NCI-H1694 (cell line): ENCODE measurements at places on chromosomes 11 and 22.

- DNase-seq, result no peak
Observed at GRCh38 chr11:99766811-99767210, 746.1 kb downstream of the CNTN5 start.

DNA sequence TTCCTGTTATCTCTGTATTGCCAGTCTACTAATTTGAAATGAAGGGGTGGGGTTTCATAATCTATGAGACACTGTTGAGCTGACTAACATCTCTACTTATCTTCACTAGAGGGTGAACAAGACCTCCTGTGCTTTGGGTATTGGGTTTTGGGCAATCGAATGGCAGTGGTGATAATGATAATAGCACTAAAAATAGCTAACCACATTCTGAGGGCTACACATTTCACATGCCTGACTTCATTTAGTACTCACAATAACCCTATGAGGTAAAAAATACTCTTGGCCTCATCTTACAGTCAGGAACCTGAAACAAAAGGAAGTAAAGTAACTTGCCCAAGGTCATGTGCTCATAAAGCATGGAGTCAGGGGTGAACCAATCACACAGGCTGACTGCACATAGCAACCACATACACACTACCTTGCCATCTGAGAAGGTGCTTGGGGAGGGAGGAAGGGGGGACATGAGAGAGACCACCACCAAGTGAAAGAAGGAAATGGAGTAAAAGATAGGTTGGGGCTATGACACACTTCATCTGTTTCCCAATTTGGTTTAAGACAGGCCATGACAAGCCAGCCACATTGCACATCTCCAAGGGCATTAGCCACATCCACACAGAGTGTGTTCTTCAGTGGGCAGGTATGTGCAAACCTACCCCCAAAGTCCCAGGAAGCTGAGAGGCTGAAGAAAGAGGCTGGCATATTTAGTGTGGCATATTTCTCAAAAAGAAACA, 387.6 kb upstream of the DDI1 start:
- no peak for DNase-seq

GRCh38 chr22:17914474-17914873, 109.9 kb downstream of the MICAL3 start:
- no peak for DNase-seq

DNA sequence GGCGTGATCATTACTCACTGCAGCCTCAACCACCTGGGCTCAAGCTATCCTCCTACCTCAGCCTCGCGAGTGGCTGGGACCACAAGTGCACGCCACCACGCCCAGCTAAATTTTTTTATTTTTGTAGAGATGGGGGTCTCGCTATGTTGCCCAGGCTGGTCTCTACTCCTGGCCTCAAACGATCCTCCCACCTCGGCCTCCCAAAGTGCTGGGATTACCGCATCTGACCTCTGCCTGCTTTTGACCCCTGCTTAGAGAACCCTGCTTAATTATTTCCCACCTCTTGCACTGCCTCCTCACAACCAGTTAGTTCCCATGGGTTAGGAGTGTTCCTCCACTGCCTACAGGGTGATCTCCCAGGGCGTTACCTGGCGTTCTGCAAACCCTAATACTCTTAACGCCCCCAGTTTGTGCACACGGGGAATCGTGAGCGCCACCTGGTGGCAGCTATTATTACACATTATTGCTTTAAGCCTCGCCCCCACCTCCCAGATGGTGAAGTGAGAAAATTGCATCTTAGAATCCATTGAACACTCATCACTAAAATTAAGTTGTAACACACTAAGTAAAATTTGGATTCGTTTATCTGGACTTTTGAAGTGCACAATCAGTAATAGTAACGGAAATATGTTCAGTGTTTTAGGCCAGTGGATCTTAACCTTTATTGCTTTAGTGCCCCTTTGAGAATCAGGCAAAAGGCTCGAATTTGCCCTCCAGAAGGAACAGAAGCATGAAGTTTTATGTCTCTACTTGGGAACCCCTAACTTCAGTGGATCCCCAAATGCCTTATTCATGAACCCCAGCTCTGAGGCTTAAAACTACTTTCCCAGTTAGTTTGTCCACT, 61.4 kb upstream of the ASPHD2 start:
- DNase-seq, result peak; percentile 11

GRCh38 chr22:28882878-28883656, at the start of gene ZNRF3:
ZNRF3 (plus strand) TSS chr22:28883572; CDS start chr22:28883767, 195 bp downstream.
- no peak for DNase-seq

GRCh38 chr11:121553389-121553788, 100.6 kb upstream of the SORL1-AS1 start:
- DNase-seq, result no peak

DNA sequence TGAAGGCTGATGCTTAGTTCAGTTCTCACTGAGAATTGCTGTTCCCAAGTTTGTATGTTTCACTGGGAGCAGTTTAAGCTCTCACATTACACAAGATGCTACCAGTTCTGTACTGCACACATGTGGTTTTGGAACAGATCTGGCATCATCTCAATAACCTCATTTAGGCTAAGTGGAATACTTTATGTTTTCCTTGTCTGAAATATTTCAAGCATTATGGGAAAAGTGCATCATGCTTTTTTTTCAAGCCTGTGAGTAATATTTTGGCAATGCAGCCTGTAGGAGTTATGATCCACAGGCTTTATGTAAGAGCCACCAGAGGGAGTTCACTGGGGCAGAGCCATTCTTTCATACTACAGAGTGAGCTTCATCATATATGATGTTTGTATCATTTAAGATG, 141.5 kb downstream of the OR4C45 start:
- DNase-seq, result no peak

- DNase-seq, result no peak
Observed at GRCh38 chr11:65777241-65777640, 3.5 kb downstream of the AP5B1 start.

- DNase-seq, result no peak
Observed at GRCh38 chr11:132427611-132428010, 1057.2 kb downstream of the NTM start.

GRCh38 chr22:47773635-47774034, 1011.2 kb downstream of the TBC1D22A start:
- DNase-seq, result no peak

- no peak for DNase-seq
Observed at GRCh38 chr22:49302150-49302460, 525.6 kb downstream of the BRD1 start.

GRCh38 chr11:46555267-46556054, 38.4 kb downstream of the AMBRA1 start:
- no peak for DNase-seq

DNA sequence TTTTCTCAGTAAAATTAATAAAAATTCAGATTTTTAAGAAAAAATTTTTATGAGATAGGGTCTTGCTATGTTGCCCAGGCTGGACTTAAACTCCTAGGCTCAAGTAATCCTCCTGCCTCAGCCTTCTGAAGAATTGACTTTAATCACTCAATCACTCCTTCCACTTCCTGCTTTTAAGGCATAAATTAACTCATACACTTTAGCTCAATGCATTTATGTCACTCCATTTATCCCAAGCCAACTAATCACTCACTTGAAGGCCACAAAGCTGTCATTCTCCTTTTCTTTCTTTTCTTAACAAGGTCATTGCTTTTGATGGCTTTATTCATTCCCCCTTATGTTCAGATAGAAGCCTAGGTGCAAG, 877 bp downstream of the ALG9 start:
- DNase-seq, result no peak

- no peak for DNase-seq
Observed at GRCh38 chr11:65532388-65533064, 7.6 kb downstream of the SCYL1 start.

GRCh38 chr11:932435-932834, 6.8 kb downstream of the AP2A2 start:
- DNase-seq, result no peak

DNA sequence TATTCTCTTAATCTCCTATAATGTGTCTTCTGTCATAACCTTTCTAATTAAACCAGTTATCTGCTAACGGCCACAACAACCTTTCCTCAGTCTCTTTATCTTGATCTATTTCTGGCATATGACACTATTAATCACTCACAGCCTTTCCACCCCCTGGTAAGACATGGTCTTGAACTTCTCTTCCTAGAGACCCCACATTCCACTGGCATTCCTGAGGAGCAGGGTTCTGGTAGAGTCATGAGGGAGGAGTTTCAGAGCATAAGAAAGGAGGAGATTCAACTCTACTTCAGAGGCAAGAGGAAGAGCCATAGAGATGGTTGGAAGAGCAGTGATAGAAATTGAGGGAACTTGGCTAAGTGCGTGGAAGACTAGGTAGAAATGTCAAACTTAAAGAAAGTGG, 325.6 kb downstream of the BLID start:
- DNase-seq, result no peak

DNA sequence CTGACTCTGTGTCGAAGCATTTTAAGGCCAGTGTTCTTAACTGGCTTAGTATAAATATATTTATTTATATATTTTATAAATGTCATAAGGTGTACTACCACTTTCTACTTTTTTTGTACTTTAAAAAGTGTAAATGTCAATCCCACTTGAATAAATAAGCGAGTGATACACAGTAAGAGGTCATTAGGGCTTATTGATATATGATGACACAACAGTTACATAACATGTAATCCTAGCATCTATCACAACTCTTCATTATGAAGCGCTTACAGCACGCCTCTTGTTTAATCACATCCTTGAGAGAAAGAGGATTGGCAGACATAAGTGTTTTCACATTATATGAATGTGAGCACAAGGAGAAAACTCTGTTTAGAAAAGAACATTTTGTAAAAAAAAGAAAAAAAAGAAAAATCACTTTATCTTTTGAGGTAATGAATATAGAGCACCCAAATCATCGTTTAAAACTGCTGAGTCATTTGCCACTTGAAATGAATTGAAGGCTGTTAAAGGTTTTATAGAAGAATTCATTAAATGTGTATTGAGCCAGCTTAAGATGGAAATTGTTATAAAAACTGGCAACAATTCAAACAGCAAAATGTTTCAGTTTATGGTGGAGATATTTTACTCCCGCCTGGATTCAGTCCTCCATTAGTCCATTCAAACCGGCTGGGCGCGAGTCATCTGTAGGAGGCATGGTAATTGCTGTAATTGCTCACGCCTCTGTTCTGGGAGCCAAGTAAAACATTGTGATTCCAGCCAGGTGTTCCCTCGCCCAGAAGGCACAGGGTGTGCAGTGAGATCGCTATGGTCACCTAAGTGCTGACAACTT, 627.3 kb upstream of the KIRREL3 start:
- no peak for DNase-seq

- no peak for DNase-seq
Observed at GRCh38 chr11:44562845-44563460, 2.5 kb upstream of the CD82 start.

DNA sequence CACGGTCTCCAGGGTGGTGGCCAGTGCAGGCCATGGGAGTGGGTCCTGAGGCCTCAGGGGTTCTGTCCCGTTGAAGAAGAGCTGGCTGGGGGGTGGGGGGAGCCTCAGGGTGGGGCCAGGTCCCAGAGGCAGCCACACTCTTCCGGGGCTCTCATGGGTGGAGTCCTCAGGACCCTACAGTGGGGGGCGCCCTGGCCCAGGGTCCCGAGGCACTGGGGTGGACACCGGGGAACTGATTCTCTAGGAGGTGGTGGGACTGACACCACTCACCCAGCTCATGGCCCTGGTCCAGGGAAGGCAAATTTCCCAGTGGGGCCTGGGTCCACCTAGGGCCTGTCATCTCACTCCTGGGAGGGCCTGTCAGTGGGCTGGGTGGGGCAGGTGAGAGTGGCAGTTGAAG, 12.8 kb downstream of the GGT5 start:
- no peak for DNase-seq

- no peak for DNase-seq
Observed at GRCh38 chr11:18313965-18314763, 7.8 kb downstream of the HPS5 start.

GRCh38 chr11:134838708-134839107, 426.7 kb upstream of the B3GAT1 start:
- no peak for DNase-seq

DNA sequence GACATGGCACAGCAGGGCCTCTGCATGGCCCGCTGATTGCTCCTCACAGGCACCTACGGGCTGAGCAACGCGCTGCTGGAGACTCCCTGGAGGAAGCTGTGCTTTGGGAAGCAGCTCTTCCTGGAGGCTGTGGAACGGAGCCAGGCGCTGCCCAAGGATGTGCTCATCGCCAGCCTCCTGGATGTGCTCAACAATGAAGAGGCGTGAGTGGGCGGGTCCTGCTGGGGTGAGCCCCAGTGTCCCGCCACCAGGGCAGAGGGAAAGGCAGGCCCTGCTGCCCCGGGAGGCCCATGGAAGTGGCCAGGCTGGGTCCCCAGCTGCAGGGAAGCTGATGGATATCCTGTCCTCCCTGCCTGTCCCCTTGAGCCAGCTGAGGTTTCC, 18.6 kb upstream of the DGCR8 start:
- DNase-seq, result no peak

GRCh38 chr11:41320238-41320637, 139.2 kb downstream of the LRRC4C start:
- DNase-seq, result no peak

DNA sequence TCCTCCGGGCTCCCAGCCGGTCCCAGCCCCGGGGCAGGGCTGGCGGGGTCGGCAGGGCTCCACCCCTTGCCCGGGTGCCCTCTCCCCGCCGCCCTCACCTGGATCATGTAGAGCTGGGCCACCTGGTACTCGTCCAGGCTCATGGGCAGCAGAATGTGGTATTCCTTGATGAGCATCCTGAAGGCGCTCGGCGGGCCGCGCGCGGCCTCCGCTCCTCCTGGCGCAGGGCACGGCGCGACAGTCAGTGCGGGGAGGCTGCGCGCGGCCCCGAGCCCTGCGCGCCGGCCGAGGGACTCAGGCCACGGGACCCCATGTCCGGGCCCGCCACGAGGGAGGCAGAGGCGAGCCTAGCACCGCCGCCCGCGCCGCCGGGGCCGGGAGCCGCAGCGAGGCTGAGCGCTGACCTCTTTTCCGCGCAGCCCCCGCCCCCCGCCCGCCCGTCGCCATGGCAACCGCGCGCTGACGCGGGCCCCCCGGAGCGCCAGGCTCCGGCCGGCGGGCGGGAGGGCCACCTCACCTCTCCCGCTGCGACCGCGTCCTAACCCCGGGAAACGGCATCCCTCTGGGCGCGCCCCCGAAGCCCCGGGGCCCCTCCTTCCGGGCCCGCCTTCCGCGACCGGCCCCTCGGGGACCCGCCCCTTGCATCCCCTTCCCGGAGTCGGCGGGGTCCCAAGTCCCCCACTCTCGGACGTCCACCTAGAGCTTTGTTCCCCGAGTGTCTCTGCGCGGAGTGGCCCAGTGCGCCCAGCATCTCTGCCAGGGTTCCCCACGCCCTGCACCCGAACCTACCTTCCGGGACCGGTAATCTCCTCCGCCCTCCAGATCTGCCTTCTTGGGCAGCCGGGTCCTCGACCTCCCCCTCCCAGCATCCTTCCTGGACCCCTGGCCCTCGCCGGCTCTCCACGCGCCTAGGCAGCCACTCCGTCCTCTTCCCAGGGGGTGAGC, 886 bp downstream of the PITPNM1 start:
- no peak for DNase-seq
